ENCODE measurements at places on chromosomes 3 and 15.

DNA sequence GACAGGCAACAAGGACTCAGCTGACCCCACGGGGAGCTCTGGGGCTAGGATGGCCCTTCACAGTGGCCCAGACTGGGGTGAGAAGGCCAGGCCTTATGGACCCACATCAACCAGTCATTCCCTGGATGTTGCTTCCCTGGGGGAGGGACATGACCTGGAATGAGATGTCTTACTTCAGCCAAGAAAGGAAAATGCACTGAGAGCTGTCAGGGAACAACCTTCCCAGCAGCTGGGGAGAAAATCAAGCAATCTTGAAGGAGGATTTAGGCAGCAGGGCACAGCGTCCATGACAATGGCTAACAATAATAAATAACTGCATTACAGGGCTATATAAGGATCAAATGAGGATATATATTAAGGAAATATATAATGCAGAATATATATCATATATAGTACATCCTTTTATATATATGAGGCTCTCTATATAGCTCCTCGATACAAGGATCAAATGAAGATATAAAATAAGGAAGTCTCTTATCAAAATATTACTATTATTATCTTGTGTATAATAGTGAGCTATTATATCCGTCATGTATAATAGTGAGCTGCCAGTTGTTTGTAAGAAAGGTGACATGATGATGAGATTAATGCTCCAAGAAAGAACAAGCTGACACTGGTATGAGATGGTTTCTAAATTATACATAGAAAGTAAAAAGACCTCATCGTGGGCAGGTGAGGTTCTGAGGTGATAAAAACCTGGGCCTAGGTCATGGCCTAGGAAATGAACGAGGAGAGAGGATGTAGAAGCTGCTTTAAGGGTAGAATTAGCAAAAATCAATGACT, 117.8 kb upstream of the LIPC start:
- no peak for DNase-seq

DNA sequence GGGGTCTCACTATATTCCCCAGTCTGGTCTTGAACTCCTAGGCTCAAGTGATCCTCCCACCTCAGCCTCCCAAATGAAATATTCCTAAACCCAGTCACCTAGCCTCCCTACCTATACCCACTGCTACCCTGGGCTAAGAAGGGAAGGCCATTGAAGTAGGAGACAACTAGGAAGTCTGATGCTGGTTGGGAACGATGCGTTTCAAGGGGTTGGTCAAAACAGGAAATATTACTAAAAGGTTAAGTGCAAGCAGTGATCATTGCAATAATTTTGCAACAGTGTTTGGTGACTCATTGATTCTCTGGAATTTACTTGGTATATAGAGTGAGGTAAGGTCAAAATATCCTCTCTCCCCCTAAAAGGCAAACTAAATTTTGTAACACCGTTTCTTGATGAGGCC, 4.6 kb upstream of the UQCRC1 start:
- DNase-seq: no peak

- DNase-seq: no peak
These were observed 252.8 kb downstream of the IGSF11 start for GRCh38 chr3:118781839-118782238.

- DNase-seq: no peak
These were observed 58.6 kb downstream of the MRPL3 start for GRCh38 chr3:131444180-131444579.

DNA sequence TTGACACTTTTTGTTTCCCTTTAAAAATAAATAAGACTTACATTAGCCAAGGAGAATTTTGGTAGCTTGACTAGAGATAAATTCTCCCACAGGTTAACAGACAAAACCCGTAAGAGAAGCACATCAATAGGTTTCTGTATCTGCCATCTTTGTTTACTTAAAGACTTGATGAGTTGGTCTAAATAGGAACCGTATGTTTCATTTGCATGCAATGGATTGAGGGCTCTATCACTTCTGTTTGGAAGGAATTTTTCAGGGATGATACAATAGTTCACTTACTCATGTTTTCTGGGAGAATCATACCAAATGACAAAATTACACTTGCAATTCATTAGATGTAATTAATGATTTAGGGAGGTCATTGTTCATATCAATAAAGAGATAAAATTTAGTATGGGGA, 631.5 kb upstream of the NR2F2 start:
- DNase-seq: no peak

Measured in left ventricle myocardium inferior (tissue), 1 donor.